Brain pericyte (primary cell): ENCODE measurements at places on chromosomes 5 and 9.

DNA sequence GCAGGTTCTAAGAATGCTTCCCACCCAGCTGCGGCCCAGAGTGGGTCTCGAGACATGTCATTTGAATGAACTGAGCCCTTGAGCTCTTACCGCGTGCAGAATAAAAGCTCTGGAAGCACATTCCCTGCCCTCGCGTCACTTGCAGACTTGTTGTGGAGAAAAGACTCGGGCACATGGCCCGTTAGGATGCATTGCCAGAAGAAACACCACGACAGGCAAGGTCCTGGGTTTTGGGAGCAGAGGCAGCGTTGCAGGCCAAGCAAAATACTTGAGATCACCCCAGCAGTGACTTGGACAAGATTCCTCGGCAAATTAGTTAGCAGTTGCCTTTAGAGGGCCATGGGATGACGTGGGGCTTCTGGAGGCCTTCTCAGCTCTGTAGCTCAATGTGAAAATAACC lies 170.8 kb upstream of the MSX2 start:
- no peak for DNase-seq

DNA sequence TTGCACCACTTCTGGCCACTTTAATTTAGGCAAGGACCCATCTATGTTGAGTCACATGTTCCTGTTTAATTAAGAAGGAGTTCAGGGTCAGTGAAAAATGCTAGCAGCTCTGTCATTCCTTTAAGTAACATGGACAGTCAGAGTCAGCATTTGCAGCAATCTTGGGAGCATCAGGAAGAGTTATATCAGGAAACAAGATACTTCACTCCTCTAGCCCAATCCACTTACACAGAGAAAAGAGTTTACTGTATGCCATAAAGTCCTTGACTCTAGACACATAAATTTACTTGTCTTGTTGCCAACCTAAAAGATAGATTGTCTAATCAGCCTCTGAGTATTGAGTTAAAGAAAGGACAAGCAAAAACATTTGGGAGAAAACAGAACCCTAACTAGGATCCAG lies 266.7 kb downstream of the PJA2 start:
- DNase-seq = no peak

DNA sequence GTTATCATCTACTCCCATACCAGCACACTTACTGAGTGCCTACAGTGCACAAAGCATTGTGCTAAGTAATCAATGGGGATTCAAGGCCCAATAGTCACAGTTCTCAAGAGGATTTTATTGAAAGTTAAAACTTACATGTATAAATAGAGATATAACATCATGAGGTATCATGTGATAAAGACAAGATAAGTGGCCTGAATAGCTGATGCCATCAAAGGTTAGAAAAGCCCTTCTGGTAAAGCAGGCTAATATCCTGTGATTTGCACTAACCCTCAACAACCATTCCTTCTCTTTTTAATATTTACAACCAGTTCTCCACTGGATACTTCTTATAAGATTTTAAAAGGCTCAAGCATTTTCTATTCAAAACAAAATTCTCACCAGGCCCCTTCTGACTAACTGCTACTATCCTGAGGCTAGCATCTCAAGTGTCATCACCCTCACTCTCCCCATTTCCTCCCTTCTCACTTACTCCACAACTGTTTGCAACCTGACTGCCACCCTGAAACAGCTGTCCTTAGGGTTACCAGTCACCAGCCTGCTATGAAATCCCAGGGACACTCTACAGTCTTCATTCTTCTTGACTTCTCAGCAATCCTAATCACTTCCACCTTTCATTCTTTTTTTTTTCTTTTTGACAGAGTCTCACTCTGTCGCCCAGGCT lies 377.9 kb downstream of the ENC1 start:
- DNase-seq = no peak

GRCh38 chr9:7006417-7006816 lies 248.6 kb downstream of the KDM4C start:
- no peak for DNase-seq

DNA sequence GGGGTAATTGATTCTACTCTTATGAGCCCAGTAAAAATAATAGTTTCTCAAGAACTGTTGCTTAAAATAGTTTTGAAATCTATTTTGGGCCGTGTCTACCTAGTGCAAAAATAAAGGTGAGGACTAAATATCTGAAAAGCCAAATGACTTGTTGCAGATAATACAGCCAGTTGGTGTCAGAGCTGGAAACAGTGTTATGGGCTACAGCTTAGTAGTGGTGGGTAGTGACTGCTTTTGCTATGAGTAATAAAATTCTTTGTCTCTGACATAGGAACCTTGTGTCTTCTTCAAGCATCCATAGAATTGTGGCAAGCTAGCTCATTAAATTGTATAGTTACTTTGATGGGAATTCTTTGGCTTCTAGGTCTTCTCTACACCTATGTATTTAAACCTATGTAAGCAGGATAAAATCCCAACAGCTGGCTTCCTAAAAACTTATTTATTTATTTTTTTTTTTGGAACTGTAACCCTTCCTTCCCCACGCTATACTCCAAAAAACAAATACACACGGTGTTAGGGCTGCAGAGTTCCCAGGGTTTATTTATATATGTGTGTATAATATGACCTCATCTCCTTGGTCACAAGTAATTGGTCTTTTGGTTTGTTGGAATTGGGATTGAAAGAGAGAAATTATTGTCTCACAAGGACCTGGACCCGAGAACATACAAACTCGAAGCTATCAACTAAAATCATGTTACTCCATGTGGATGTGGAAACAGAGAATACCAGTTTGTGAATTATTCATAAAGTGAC lies 138.0 kb downstream of the NUDT12 start:
- DNase-seq = no peak

DNA sequence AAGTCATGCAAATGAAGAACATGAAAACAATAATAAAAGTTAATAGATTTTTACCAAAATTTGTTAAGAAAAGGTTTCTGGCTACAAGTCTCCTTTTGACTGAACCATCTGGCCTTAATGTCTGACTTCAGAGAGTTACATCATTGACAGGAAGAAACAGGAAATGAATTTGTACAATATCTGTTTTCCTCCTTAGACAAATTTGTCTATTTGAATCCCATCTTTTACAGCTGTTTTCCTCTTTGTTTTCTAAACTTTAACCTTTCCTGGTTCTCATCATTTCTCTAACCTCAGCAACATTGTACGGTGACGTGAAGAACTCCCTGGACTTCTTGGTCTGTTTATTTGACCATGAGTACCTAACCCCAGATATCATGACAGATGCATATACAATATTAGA lies 567.5 kb upstream of the RIOK2 start:
- no peak for DNase-seq

DNA sequence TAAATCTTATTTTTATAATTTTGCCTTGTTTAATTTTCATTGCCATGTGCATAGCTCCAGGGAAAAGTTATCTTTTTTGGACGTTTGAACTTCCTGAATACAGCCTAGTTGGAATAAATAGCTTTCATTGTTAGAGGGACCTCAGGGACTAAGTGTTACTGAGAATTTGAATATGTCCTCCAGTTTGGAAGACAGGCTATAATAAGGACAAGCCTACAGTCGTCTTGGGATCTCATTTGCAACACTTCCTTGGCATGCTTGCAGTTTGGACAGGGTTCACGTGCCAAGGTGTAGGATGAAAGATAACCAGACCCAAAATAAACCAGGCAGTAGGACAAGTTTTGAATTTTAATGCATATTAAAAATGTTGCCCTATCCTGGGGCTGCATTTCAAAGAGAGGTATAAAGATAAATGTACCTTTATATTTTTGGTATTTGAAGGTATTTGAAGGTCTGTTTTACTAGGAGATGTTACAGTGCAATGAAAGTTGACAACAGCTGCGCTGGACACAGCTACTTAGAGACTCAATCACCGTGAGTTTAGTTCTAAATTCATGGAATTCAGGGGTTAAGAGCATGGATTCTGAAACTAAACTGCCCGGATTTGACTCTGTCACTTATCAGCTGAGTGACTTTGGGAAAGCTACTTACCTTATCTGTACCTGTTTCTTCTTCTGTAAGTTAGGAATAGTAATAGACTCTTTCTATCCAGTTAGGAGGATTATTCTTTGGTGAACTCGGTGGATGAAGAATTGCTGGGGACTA lies 134.1 kb downstream of the ACTBL2 start:
- DNase-seq = no peak

- no peak for DNase-seq
Observed at GRCh38 chr5:103929338-103930013, 366.9 kb upstream of the NUDT12 start.

- DNase-seq = no peak
Observed at GRCh38 chr5:1651971-1652872, 128.5 kb upstream of the LPCAT1 start.

DNA sequence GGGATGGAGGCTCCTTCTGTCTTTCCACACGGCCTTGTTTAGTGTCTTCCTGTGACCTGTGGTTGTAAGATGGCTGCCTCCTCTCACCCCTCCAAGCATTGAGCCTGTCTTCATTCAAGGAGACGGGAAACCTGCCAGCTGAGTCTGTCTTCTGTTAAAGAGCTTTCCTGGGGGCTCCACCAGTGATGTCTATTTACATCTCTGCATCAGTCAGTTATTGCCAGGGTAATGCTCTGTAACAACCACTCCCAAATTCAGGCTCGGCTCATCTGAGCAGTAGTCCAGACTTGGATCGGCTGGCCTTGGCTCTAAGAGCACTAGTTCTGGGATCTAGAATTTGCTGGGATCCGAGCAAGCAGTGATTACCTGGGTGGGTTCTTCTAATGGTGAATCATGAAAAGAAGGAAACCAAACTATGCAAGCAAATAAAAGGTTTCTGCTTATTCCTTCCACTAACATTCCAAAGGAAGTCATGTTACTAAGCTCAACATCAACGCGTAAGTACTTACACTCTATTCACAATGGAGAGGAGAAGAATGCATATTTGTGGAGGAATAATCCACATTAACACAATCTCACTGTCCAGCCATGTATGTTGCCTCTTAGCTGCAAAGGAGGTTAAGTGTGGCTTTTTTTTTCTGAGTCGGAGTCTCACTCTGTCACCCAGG lies 61.7 kb downstream of the GALNT12 start:
- no peak for DNase-seq

GRCh38 chr5:40841068-40841805 lies at the start of gene CARD6:
TSS of gene CARD6 (plus strand) at chr5:40841367. CDS start at chr5:40841383, 16 bp downstream.
- DNase-seq = no peak

- DNase-seq = no peak
Observed at GRCh38 chr5:38555354-38556087, 925 bp downstream of the LIFR start.

DNA sequence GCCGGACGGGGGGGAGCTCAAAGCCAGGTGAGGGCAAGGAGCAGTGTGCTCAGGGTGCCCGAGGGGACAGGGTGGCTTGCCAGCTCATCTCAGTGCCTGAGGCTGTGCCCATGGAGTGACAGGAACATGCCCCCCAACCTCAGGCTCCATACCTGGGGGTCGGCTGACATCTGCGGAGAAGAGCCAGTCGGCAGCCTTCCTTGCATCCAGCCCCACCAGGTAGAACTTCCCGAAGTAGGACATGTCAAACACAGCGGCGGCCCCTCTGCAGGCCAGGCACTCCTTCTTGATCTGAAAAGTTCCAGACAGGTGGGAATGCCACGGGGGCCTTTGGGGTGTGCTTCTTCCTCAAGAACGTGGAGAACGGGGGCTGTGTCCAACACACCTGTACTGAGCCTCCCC lies 42.1 kb downstream of the SARDH start:
- no peak for DNase-seq

- DNase-seq = no peak
Observed at GRCh38 chr5:172646716-172647285, 5.7 kb downstream of the NEURL1B start.

- DNase-seq = no peak
Observed at GRCh38 chr5:171477101-171477500, 57.7 kb downstream of the FGF18 start.

DNA sequence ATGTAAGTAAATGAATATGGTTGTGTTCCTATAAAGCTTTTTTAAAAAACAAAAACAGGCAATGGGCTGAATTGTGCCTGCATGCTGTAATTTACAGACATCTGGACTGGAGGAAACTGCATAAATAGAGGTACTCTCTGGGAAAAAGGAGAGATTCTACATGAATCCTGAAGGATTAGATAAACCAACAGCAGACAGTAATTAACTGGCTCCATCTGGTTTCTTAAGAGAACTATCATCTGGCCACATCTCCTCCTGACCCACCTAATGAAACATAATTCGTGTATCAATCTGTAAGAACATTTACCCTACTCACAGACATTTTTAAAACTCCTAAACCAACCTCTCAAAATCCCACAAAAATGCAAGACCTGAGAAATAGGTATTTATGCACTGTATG lies 528.1 kb upstream of the ST8SIA4 start:
- no peak for DNase-seq

DNA sequence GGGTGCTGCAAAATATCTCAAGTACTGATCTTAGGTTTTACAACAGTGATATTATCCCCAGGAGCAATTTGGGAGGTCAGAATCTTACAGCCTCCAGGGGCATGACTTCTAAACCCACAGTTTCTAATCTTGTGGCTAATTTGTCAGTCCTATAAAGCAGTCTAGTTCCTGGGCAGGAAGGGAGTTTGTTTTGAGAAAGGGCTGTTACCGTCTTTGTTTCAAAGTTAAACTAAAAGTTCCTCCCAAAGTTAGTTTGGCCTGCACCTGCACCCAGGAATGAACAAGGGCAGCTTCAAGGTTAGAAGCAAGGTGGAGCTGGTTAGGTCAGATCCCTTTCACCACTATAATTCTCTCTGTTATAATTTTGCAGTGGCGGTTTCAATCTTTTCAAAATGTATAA lies 81.7 kb downstream of the SFXN1 start:
- DNase-seq = no peak

DNA sequence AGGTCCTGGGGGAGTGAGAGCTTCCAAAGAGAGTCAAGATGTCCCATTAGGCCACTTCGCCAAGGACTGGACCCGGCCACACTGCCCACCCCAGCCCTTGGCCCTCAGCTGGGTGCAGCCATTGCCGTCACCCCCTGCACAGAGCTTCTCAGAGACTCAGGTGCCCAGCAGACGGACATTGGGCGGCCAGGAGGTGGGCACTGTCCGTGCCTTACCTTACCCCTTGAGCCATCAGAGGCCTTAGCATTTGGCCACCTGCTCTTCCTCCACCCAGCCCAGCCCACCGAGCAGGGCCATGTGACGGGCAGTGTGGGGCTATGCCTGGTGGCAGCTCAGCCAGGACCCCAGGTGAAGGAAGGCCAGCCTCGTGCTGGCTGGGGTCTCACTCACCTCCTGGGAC lies 3.3 kb upstream of the DNLZ start:
- no peak for DNase-seq

GRCh38 chr9:74173284-74173683 lies 323.9 kb upstream of the RORB start:
- DNase-seq = no peak

GRCh38 chr5:72543365-72543764 lies 36.2 kb upstream of the ZNF366 start:
- peak; percentile 68 for DNase-seq

- no peak for DNase-seq
Observed at GRCh38 chr9:120202856-120203654, 376.9 kb downstream of the CDK5RAP2 start.

GRCh38 chr5:107359033-107359915 lies 311.5 kb downstream of the EFNA5 start:
- DNase-seq = no peak

- DNase-seq = no peak
Observed at GRCh38 chr5:138602371-138603000, 27.3 kb upstream of the HSPA9 start.
